ENCODE measurements at places on chromosomes 12 and 14.

DNA sequence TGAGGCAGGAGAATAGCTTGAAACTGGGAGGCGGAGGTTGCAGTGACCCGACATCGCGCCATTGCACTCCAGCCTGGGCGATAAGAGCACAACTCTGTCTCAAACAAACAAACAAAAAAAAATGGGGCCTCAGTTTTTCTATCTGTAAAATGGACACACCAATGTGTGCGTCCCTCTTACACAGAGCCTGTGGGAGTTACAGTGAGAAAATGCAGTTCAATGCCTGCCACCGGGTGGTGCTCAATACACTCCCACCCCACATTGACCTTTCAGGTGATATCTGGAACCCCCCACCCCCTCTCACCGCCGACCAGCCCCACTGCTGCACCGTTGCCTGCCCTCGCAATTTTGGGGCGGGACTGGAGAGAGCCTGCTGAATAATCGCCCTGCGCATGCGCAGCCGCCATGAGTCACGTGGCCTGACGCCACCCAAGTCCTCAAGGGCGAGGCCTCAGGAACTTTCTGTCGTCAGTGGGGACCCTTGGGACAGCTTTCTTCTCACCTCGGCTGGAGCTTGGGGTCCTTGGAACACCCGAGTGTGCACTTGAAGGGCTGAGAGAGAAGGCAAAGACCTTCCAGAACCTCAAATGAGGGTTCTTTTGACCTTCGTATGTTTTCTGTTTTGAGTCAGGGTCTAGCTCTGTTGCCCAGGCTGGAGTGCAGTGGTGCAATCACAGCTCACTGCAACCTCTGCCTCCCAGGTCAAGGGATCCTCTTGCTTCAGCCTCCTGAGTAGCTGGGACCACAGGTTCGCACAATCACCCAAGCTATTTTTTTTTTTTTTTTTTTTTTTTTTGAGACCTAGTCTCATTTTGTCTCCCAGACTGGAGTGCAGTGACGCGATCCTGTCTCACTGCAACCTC lies 14.6 kb upstream of the CABP1 start:
- DNase-seq: no peak

DNA sequence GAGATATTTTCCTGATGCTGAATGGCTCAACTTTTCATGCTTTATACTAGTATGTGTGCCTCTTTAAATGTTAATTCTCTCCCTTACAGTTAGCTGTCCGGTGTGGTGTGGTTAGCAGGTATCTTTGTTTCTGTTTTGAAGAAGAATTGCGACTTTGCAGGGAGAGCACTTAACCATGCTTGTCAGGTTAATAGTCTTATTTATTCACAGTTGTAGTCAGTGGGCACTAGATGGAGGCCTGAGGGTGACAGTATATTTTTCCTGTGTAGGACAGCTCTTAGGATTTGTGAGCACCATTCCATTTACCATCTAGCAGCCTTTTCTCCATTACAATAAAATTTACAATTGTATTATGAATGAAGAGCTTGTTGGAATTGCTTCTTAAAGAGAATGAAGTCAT lies 34.9 kb downstream of the PDE3A start:
- no peak for DNase-seq

GRCh38 chr12:39032448-39032847 lies 127.1 kb upstream of the CPNE8 start:
- DNase-seq: no peak

- DNase-seq: no peak
These were observed 215.0 kb upstream of the EEA1 start for GRCh38 chr12:93144109-93144508.

DNA sequence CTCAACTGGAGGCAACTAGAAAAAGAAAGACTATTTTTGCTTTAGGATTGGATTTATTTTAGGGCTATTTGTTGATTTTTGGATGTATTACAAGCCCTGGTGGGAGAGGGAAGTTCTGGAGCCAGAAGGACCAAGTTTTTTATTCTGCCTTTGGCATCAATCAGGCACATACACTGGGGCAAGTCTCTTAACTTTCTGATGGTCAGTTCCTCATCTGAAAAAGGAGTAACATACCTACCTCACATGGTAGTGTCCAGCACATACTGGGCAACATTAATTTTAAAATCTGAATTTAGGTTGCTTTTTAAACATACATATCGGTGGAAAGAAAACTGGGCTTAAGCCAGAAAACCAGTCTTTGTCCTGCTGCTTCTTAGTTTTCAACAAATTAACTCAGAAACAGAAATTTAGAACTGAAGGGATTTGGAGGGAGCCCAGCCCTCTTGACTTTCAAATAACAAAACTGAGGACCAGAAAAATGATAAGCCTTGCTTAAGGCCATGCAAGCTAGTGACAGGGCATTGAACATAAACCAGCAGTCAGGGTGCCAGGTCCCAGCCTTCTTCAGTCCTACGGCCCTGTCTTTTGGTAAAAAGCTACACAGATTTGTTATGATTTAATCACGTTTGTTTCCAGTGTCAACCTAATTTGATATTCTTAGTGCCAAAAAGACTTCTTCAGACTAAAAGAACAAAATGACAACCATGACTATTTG lies 90.2 kb upstream of the SLC38A2 start:
- DNase-seq: no peak

- DNase-seq: no peak
These were observed 514.6 kb downstream of the MED13L start for GRCh38 chr12:115762936-115763335.

- no peak for DNase-seq
These were observed 7.2 kb downstream of the MFAP5 start for GRCh38 chr12:8655421-8655820.

DNA sequence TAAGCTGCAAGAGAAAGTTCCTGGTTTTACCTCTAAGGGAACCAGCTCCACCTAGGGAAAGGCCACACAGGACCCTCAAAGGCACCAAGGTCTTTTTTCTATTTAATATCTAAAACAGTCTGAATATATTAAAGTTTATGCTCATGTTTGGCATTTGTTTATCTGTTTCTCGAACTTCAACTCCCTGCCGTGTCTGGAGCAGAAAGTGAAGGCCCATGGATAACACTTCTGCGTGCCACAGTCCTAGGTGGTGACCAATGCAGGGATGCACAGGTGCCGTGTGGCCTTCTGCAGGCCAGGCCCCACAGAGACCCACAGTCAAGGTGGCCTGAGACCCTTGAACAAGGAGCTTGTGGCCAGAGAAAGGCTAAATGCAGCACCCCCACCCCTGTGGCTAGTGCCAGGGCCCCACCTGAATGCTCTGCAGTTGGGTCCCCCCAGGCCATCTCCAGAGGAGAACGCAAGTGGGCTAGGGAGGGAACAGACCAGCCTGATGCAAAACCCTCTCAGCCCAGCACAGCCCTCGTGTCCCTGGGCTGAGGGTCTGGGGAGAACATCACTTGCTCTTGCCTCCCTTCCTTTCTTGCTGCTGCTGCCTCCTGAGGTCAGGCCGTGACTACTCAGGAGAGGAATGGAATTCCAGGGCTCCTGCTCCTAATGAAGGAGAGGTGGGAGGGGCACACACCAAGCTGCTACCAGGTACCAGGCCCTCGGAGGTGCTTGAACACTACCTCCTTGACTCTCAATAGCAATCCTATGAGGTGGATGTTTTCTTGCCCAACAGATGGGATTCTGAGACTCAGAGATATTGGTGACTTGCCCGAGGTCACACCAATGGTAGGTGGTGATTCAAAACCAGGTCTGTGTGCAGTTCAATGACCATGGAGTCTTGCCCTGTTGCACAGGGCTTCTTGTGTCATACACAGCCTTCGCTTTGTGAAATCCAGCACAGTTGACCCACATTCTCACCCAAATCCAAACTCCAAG lies 45.4 kb downstream of the PSMA6 start:
- DNase-seq: no peak

- DNase-seq: no peak
These were observed 41.4 kb downstream of the NOC4L start for GRCh38 chr12:132185705-132186104.

DNA sequence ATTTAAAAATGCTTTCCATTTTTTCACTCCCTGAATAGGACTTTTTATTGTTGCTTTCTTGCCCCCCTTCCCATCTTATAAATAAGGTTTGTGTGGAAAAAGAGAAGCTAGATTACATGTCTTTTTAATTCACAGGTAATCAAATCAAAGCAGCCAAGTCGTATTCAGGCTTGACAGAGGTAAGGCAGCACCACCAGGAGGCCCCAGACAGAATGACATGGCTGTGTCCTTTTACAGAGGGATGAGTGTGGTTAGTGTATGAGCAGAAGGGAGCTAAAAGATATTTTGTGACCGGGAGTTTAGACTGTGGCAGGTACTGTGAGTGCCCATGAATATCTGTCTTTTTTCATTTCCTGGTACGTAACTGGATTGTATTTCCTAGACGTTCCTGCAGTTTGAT lies 596.1 kb downstream of the ETNK1 start:
- no peak for DNase-seq

DNA sequence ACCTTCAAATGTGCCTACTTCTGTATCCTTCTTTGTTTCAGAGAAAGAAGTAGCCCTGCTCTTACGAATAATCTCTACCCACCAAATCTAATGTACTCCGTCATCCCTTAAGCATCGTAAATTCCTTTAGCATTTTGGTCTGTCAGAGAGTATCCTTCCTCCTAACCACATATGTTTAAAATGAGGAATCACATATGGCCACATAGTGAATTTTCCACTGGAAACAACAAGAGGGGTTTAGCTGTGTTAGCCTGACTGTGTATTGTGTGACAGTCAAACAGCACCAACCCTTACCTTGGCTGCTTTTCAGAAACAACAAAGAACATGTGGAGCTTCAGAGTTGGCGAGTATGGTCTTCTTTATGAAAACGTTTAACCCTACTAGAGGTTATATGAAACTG lies 5.5 kb downstream of the LUM start:
- no peak for DNase-seq

- no peak for DNase-seq
These were observed 191.2 kb upstream of the GARIN2 start for GRCh38 chr14:66998013-66998412.
